ENCODE measurements at places on chromosomes 5 and 9.

DNA sequence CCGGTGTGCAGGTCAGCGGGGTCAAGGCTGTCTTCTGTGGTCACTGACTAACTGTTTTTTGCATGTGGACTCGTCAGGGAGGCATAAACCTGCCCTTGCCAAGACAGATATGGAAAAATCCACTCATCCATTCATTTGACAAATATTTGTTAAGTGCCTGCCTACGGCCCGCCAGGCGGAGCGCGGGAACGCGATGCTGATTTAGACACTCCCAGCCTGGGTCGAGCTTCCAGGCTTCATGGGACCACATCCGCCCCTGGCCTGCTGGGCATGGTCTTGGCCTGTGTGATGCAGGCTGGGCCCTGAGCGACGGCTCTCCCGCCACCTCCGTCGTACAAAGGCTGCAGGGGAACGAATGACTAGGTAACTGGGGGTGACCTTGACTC lies 18.1 kb downstream of the MYMK start:
- DNase-seq, result peak; percentile 76

DNA sequence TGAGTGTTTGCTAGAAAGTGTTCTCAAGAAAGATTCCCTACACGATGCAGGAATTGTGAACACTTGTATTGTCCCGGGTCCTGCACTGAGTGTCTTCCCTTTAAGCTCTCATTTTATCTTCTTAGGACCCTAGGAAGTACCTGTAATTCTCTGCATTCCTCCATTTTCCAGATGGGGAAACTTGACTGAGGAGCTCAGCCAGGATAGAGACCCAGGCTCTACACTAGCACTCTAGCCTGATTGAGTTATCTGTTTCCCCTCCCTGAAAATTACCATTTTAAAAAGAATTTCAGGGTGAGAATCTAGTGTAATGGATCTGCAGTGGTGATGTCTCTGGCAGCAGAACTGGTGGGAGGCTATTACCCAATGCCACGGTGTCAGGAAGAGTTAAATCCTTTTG lies 453.9 kb downstream of the KDM4C start:
- DNase-seq, result no peak

DNA sequence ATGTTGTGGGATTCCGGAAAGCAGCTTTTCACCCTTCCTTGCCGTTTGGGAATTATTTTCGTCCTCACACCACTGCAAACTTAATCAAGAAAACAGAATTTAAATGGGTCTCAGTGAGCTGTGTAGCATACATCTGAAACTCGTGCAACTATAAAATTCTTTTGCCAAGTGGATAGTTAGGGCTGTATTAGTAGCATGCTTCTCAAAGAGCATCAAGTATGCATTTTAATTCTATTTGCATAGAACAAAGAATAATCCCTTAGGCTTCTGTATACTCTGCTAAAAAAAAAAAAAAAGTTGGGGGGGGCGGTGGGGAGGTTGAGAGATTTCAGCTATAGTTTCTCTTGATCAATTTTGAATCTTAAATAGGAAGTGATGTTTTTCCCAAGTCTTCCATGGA lies 11.8 kb upstream of the APBA1 start:
- DNase-seq, result no peak

- DNase-seq, result no peak
Observed at GRCh38 chr9:109316207-109316640, 4.6 kb downstream of the EPB41L4B start.

GRCh38 chr5:153209016-153209415 lies 281.5 kb upstream of the GRIA1 start:
- no peak for DNase-seq

- no peak for DNase-seq
Observed at GRCh38 chr5:56974241-56974640, 22.3 kb upstream of the MIER3 start.

DNA sequence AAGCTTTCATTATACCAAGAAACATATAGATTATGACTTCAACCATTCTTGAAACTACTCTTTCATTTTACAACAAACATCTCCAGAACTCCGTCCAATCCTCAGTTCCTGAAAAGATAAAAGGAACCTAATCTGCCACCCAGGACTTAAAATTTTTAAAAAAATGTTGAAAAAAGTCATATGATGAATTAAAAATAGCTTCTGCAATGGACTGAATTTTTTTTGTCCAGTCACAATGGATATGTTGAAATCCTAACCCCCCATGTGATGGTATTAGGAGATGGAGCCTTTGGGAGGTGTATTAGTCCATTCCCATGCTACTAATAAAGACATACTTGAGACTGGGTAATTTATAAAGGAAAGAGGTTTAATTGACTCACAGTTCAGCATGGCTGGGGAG lies 2.7 kb upstream of the ALDH1A1 start:
- no peak for DNase-seq

- DNase-seq, result no peak
Observed at GRCh38 chr9:95137587-95138145, 179.8 kb downstream of the FANCC start.

DNA sequence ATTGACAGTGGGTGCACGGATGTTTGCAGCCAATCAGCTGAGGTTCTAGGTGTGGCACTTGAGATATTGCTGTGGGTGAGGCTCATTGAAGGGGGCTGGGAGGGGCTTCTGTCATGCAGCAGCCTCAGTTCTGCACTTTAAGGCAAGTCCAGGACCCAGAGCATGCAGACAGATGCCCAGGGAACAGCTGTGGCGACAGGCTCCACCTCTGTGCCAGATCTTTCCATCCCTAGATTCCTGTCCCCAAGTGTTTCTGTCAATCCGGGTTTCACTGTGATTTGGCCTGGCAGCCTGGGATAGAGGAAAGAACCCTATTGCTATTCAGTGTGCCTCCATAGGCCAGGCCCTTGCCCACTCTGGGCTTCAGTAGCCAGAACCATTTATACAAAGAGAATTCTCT lies 20.8 kb upstream of the CERCAM start:
- no peak for DNase-seq

- no peak for DNase-seq
Observed at GRCh38 chr5:14407746-14408175, 173.8 kb upstream of the OTULINL start.

- DNase-seq, result peak; percentile 79
Observed at GRCh38 chr9:114968671-114969070, 38.3 kb upstream of the TNFSF8 start.

- DNase-seq, result no peak
Observed at GRCh38 chr9:135455401-135456030, 24.1 kb upstream of the PPP1R26 start.

DNA sequence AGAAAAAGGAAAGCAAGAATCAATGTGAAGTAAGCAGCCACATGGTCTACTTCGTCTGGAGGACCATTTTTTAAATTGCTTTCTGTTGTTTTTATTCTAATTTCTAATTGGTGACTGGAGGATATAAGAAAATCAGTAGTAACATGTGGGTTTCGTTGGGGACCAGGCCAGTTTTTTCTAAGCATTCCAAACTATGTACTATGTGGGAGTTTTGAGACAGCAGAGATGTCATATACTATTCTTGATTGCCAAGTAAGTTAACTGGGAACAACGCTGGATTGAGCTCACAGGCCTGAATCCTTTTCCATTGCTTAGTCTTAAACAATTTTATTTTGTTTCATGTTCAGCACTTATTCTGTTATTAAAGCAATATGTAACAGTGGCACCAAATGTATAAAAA lies 225.7 kb downstream of the TMEM167A start:
- no peak for DNase-seq

DNA sequence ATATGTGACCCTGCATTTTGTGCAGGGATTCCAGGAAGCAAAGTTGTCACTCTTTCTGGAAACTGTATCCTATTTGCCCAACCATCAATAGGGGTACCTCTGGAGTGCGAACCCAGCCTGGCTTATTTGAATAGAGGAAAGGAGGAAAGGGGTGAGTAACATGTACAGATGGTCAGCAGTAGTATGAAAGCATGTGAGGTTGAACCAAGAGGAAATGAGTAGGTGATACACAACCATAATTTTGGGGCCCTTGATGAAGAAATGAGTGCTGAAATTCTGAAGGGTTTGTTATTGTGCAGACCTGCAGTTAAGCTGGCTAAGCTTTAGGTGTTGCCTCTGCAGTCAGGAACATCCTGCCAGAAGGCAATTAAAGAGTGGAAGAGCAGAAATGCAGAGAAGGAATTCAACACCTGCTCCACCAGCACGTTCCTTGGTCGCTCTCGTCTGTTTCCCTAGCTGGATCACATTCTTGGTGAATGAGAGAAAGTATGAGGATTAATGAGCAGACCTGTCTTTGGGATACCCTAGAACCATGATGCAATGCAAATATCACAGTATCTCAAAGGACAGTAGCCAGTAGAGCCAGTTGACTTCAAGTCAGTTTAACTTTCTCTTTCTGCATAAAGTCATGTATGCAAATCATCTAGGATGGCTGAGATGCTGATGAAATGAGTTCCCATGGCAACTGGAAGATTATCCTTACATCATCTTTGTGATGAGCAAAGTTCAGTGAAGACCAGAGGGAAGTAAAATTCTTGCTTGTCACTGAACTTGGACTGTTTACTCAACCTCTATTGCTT lies 13.2 kb upstream of the IL12B start:
- no peak for DNase-seq

DNA sequence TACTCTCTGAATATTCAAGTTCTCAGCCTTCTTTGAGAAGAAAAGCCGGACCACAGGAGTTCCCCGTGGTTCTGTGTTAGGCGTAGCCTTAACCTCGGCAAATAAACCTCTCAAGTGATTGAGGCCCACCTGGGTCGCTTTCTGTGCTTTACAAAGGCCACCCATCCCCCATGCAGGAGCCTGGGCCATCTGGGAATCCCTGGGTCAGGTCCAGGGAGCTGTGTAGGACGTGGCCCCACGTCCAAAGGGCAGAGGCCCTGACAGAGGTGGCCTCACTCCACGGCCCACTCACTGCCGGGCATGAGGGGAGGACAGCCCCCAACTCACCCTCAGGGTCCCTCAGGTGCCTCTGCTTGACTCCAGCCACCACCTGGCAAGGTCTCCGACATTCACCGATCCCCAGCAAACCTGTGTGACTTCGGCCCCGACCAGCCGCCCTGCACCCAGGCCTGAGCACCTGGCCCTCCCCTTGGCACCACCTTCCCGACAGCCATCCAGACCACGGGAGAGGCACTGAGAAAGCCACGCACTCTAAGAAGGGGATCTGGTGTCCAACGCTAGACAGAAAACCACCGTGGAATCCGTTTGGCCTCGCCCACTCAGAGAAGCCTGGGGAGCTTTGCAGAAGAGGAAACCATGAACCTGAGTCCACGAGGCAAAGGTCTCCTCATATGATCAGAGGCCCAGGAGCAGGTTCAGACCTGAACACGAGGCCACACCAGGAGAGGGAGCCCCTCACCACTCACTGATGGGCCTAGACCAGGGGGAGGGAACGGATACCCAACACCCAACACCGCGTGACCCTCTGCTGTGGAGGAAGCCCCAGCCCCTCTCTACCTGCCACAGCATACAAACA lies 4.5 kb downstream of the SLC12A7 start:
- no peak for DNase-seq

DNA sequence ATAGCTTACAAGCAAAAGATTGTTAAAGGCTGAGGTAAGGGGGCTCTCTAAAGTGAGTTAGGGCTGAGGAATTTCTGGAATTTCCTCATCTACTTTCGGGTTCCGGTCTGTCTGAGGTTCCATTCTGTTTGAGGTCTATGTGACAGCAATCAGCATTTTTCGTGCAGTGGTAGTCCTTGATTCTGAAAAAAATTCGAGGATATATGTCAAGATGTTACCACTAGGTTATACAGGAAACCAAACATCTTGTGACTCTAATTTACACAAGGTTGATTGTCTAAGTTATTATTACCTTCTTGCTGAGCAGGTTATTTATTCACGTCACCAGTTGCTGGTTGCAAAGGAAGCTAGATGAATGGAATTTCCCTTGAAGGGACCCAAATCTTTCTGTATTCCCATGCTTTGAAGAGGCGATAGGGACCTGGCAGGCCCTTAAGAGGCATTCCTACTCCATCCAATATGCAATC lies 35.2 kb downstream of the RLN2 start:
- DNase-seq, result peak; percentile 87

All from fibroblast of upper back skin (primary cell).